ENCODE measurements at places on chromosomes 2 and 18. TPM values are rescaled to one million over a fixed set of nuclear protein-coding genes. Genes with fewer than 3 reads are reported as not detected.

Gene C2orf81
- total RNA-seq, result 0.74 TPM

Gene DSC2
- 7.1 TPM for total RNA-seq

Gene TMEM163
- 1.6 TPM for total RNA-seq

Gene TM4SF20
- not detected for total RNA-seq

Gene MRO
- 1.2 TPM for total RNA-seq

Gene UPP2
- 0.16 TPM for total RNA-seq

DNA sequence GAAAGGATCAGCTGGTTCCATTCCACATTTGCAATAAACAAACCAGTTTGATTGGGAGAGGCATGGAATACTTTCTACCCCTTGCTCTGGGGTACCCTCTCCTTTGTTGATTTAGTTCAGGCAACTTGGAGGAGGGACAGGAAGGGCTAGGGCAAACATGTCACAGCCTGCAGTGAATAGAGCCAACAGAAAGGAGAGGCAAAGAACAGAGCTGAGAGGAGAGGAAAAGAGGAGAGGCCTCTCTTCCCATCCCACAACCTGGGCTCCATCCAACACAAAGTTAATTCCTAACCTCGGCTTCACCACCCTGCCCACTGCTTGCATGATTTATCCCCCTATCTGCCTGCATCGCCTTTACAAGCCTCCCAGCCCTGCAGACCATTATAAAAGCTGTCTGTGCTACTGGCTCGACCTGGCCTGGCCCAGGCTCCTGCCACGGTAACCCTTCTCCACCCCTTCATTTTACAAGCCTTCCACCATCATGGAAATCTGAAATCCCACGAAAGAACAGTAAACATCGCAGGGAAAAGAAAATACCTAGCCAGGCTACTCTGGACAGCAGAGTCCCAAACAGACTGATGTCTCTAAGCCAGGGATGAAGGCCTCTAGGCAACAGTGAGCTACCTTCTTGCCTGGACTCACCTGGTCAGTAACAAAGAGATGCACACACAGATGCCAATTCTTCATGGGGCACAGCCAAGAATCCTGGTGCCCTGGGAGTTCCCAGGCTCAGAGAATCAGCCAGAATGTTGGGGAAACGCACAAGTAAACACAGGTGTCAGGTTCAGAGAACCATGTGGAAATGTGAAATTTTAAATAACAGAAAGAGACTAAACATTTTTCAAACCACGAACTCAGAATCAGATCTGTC is 43.6 kb downstream of the NHEJ1 start:
- no peak for DNase-seq

- no peak for DNase-seq
These were observed 66.6 kb upstream of the ODC1 start for GRCh38 chr2:10514743-10515142.

GRCh38 chr2:136129601-136130000 is 11.7 kb upstream of the CXCR4 start:
- no peak for DNase-seq

- DNase-seq, result no peak
These were observed 120.5 kb upstream of the CXCR4 start for GRCh38 chr2:136238286-136239078.

All from urinary bladder (tissue), 4 donors.